Common myeloid progenitor, CD34-positive (primary cell): ENCODE measurements at places on chromosomes 16 and 17.

DNA sequence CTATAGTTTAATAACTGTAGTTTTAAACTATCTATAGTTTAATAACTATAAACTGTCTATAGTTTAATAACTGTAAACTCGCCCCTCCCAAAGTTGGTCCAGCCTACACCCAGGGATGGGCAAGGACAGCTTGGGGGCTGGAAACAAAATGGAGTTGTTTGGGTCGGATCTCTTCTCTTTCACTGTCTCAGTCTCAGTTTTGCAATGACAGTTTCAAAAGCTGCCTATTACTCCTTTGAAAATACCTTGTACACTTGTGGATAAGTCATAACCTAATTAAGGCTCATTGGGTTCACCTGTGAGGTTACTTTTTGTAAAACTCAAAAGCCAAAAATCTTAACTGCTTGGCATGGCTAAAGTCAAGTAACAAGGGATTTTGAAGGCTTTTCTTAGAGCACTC, 31.4 kb downstream of the C16orf54 start:
- no peak for DNase-seq

DNA sequence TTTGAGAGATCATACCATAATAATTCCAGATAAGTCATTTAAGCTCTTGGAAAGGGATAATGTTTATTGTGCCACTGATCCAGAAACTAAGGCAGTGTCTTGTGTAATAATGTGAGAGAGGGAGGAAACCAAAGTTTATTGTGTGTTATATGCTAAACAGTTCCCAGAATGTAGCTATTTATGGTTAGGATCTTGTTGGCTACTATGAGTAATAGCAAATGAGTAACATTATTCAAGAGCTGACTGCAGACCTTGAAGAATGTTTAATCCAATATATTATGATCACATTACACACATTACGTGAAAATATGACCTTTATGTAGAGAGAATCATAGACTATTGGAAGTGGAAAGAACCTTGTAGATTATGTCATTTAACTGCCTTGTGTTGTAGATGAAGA, 139.5 kb downstream of the BCAS3 start:
- DNase-seq = no peak

GRCh38 chr16:87828907-87829621, 40.2 kb downstream of the SLC7A5 start:
- no peak for DNase-seq

GRCh38 chr17:4407216-4407615, 26.5 kb upstream of the SPNS3 start:
- DNase-seq = no peak

DNA sequence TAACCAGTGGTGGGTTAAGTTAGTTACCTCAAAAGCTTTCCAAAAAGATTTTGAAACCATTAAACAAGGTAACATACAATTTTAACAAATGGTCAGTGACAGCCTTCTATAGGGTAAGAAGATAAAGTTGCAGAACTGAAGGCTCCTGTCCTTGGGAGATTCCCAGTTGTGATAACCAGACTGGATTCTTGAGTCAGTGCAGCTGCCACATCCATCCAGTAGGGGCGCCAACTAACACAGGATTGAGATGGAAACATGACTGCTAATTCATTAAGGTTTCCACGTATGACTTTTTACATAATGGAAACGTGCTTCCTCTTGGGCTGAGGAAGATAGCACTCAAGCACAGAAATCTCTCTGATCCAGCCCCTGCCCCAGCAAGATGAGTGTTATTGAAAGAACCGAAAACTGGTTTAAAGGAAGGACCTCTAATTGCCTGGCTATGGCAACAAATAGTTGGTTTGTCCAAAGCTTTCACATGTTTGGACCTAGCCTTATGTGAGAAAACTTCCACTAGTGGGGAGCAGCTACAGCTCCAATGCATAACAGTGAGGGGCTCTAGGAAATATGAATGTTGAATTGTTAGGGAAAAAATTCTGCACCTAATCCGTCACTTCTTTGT, 269.8 kb upstream of the MYOCD start:
- no peak for DNase-seq

DNA sequence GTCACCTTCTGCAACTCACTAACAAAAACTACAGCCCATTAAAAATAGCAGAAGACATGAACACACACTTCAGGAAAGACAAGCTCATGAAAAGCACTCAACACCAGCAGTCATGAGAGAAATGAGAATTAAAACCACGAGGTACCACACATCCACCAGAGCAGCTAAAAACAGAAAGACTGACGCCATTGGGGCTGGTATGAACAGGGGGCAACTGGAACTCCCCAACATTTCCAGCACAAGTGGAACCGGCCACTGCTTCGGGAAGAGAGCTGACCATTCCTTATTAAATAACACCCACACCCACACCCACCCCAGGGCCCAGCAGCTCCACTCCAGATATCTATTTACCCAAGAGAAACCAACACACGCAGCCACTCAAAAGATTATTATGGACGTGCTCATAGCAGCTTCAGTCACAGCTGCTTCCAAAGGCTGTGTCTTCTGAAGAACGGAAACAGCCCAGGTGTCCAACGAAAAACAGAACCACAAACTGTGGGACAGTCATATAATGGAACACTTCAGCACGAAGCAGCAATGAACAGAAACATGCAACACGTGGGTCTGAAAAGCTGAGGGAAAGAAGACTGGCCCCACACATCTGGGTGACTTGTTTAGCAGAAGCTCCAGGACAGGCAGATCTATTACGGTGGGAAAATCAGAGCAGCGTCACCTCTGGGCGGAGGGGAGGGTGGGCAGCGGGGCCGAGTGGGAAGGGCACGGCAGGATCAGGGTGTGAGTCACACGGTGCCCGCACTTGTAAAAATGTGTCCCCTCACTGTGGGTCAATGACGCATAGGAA, 41.1 kb downstream of the KLHDC4 start:
- DNase-seq = no peak

GRCh38 chr16:47036201-47036600, 62.7 kb upstream of the DNAJA2 start:
- DNase-seq = peak; percentile 14

- no peak for DNase-seq
These were observed 4.5 kb upstream of the CCDC57 start for GRCh38 chr17:82217120-82217529.

DNA sequence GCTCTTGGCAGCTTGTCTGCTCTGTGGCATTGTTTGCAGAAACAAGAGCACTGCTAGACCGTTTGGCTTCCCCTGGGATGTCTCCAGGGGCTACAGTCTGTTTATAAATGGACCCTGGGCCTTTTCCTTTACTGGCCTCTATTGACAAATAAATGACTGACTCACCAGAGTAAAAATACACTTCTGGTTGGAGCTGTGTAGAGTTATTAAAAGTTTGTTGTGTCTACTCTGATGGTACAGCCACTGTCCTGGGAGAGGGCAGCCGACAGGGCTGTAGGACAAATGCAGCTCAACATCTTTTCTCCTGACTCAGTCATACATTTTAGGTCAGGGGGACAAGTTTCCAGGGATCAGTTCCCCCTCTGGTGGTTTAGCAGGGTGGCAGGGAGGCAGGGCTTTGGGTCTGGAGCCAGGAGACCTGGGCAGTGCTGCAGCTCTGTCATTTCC, 30.0 kb downstream of the FOXL1 start:
- DNase-seq = no peak

DNA sequence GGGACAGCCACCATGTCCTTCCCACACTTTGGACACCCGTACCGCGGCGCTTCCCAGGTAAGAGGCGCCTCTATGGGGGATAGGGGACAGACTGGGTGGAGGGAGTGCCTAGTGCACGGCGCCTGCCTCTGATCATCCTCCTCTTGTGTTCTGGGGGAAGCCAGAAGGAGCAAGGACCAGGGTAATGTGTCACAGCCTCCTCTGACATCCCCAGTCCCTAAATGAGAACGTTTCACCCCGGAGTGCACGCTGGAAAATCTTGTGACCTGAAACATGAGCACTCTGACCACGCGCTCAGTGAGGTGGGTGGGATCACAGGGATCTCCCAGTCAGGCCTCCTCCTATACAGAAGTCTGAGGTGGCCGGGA, 1.1 kb downstream of the IRX6 start:
- no peak for DNase-seq

DNA sequence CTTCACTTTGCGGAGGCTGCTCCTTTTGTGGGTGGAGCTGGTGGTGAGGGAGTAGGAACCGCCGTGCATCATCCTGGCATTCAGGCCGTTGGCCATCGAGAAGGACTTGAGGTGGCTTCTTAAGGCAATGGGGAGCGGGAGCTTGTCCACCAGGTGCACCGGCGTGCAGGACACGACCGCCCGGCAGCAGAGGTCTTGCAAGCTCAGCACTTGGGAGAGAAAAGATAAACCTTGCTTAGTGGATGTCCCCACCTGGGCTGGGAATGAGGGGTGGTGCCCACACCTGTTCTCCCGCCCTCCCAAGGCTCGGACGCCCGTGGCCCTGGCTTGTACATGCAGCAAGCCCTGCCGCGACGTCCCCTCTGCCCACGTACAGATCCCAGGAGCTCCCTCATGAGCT, 9.7 kb upstream of the WDR45B start:
- no peak for DNase-seq

DNA sequence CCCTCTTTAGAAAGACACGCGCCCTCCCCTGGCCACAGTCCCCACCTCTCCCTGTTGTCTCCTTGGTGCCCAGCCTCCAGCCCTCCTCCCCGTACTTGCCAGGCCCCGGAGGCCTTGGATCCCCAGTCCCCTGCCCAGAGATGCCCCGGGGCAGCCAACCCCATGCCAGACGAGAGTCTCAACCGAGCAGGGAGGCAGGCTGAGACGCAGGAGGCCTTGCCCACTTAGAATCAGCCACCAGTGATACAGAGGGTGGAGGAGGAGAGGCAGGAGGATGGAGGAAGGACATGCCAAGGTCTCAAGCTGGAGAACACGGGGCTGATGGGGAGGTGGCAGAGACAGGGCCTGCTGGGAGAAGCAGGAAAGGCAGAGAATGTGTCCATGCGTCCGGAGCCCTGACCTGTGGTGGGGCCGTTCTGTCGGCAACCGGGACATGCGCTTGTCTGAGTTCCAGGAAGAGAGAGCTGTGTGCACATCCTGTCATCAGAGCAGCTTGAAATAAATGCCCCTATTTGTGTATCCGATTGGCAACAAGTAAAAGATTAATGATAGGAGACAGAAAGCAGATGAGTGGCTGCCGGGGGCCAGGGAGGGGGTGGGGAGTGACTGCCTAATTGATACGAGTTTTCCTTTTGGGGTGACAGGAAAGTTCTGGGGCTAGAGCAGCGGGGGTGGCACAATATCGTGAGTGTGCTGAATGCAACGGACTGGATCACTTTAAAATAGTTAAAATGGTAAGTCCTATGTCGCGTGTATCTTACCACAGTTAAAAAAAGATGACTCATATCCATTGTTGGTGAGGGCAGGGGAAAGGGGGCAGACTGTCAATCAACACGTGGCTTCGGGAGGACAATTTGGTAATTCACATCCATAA, 44.7 kb upstream of the MEAK7 start:
- DNase-seq = peak; percentile 41

- no peak for DNase-seq
These were observed 3.1 kb upstream of the MC1R start for GRCh38 chr16:89915303-89916232.
